H4 (cell line): ENCODE measurements at places on chromosomes 16 and 17.

DNA sequence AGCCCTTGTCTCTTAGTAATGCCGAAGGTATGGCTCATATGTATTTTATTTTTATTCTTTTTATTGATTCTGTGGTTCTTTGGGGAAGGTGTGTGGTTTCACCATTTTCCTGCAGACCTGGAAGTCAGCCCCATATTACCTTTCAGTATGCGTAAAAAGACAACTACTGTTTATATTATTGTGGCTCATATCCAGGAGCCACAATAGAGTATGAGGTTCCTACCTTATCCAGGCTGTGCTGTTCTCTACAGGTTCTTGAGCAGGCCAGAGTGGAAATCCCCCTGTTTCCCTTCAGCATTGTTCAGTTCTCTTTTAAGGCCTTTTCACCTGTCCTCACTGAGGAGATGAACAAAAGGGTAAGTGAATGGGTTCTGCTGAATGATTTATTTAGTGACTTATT, 33.2 kb downstream of the REXO5 start:
- no peak for DNase-seq

DNA sequence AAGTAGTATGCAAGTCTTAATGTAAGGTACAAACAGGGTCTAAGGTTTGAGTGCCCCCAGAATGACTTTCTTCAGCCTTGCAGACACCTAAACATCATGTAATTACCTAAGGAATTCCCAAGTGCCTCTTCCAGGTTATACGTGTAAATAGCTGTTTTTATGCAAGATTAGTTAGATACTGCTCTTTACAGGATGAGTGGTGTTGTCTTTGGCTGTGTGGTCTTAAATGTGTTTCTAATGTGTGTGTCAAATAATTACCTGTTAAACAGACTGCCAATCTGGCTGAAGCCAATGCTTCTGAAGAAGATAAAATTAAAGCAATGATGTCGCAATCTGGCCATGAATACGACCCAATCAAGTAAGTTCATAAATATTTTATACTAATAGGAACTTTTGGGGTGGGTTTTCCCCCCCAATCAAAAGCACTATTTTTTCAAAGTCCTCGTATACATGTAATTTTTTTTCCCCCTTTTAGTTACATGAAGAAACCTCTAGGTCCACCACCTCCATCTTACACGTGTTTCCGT, 16.0 kb downstream of the RBBP6 start:
- DNase-seq, result no peak

- no peak for DNase-seq
Measured at GRCh38 chr17:75557852-75558665, 29.5 kb upstream of the MYO15B start.

DNA sequence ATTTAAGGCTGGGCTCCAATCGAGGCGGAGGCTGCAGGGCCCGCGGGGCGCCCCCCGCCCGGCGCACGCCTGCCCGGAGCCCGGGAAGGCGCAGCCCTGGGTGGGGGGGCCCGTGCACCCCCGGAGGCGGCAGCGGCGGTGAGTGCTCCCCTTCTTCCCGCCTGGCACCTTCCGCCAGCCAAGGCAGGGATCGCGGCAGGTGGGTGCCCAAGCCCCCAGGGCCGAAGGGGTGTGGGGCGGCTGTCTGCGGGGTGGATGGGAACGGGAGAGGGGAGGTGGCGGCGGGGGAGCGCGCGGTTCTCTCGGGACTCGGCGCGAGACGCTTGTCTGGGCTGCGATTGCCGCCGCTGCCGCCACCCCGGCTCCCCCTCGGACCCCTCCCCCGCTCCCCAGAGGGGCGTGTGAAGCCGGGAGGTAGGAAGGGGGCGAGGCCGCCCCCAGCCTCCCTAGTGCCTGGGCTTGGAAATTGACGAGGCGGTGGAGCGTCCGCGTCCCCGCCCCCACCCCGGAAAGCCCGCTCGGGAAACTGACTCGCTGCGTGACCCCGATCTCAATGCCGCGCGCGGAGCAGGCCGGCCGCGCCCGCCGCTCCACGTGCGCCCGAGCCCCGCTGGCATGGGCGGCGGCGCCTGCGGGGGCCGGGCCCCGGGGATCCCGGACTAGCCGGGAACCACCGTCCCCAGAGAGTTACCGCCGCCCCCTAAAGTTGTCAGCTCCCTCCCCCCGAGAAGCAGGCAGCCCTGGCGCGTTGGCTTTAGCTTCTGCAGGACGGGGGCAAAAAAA, 231.5 kb downstream of the MRTFB start:
- DNase-seq, result no peak

GRCh38 chr17:49469831-49470810, 25.0 kb upstream of the NGFR start:
- no peak for DNase-seq

DNA sequence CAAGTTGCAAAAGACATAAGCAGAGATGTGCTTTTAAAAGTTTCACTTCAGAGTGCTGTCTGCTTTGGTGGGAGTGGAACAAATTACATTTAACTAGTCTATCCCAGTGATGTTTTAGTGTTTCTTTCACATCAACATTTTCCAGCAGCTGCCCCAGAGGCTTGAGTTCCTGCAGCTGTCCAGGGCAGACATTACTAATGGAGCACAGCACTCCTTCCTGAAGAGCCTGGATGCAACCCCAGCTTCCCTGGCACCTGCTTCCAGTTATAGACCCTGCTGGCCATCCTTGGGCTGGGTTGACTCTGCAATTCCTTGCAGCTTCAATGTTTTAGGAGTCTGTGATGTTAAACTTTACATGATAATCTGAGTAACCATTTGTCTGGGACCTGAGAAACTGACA, 61.4 kb upstream of the PIRT start:
- DNase-seq, result no peak

GRCh38 chr17:64773836-64774761, 112.0 kb upstream of the SMURF2 start:
- DNase-seq, result peak; percentile 71

DNA sequence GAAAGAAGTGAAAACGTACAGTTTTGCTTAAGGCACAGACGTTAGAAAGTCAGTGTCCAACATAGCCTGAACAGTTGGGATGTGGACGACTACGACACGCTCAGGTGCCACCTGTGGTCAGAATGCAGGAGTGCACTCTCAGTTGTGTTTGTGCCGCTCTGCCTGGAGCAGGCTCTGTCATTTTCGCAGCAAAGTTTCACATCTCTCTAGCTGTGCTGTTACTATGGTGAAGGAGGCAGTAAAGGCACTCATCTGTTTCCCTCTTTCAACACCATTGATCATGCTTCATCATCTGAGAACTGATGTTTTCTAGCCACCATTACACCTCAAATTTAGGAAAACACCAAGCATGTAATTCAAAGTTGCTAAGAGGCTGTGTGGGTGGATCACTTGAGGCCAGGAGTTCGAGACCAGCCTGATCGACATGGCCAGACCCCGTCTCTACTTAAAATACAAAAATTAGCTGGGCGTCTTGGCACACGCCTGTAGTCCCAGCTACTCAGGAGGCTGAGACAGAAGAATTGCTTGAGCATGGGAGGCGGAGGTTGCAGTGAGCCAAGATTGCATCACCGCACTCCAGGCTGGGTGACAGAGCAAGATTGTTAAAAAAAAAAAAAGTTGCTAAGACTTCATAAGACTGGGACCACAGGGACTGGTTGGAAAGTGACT, 44.9 kb upstream of the DNAJA2 start:
- peak; percentile 43 for DNase-seq

GRCh38 chr17:38893607-38894006, 23.7 kb downstream of the LASP1 start:
- no peak for DNase-seq

DNA sequence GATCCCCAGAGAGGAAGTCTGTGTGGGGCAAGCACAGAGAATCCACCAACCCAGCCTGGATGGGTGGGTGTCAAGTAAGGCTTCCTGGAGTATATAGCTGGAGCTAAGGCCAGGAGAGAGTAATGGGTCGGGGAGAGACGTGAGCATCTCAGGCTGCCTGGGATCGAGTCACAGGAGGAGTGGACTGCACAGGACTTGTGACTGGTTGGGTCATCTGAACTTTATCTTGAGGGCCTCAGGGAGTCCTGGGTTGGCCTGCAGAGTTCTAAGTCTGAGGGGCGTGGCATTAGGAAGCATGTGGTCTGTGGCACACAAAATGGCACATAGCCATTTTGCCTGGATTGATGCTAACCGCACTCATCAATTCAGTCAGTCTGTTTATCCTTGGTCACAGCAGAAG, 1.5 kb downstream of the PLA2G15 start:
- DNase-seq, result no peak

DNA sequence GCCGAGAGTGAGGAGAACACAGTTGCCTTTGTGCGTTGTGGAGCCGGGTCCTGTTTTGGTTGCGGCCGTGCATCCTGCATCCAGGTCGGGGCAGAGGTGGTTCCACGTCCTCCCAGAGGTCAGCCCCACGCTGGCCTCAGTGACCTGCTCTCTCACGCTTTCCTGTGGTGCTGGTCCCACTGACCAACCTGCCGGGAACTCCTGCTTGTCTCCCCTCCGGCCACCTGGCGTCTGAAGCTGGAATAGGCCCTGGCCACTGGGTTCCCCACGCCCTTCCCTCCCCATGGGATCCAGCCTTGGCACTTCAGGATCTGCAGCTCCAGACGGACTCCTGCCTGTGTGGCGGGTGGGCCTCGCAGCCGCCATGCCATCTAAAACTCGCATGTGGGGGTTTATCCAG, 85.5 kb upstream of the ZNF750 start:
- DNase-seq, result no peak

DNA sequence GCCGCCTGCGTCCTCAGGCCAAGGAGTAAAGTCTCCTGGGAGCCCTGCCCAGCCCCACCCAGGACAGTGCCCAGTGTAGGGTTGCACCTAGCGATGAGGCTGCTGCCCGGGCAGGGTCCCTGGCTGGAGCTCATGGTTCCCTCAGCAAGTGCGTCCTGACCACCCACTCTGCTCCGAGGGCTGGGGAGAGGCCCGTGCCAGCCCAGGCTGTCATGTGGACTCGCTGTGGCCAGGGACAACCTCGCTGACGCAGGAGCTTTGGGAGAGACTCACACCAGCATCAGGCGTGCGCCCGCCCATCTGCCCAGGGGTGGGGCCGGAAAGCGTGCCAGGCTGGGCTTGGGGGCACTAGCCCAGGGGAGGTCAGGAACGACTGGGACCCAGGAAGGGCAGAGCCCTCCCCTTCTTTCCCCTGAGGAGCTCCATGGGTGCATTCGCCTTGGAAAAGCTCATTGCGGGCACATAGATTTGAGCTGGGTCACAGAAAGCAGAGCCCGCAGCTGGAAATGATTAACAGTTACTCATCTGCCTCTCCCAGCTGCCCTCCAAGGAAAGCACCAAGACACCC, 19.7 kb downstream of the DPEP1 start:
- DNase-seq, result peak; percentile 76

GRCh38 chr17:76438906-76439305, 14.0 kb downstream of the UBE2O start:
- no peak for DNase-seq

GRCh38 chr17:59790910-59791309, 83.5 kb downstream of the VMP1 start:
- DNase-seq, result no peak

GRCh38 chr16:75379911-75380847, 53.1 kb downstream of the CFDP1 start:
- DNase-seq, result no peak

- DNase-seq, result no peak
Measured at GRCh38 chr16:25478476-25478875, 213.3 kb upstream of the HS3ST4 start.

GRCh38 chr17:64037180-64037579, 16.7 kb upstream of the ICAM2 start:
- no peak for DNase-seq

GRCh38 chr16:88992351-88993165, 15.6 kb upstream of the CBFA2T3 start:
- no peak for DNase-seq

GRCh38 chr17:67620636-67621035, 97.1 kb upstream of the NOL11 start:
- no peak for DNase-seq

DNA sequence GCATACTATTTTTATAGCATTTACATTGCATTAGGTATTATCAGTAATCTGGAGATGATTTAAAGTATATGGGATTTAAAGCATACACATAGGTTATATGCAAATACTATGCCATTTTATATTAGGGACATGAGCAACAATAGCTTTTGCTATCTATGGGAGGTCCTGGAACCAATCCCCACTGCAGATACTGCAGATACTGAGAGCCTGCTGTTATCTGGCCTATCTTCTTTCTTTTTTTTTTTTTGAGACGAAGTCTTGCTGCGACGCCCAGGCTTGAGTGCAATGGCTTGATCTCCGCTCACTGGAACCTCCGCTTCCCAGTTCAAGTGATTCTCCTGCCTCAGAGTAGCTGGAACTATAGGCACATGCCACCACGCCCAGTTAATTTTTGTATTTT, 37.4 kb downstream of the STH start:
- no peak for DNase-seq

DNA sequence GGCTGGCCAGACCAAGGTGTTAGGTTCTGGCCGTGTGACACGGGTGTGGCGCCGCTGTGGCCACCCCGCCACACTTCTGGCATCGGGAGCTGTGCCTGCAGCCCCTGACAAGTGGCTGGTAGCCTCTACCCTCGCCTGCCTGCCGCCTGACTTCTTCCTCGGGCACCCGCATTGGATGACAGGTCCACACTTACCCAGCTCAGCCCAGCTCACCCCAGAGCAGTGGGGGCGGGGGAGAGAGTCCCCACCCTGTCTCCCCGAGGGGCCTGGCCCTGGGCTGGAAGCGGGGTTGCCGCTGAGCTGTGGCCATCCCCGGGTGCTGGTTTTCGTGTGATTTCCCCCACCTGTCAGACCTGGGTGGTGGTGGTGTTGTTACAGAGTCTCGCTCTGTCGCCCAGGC, 53.9 kb upstream of the ACSF3 start:
- DNase-seq, result no peak

DNA sequence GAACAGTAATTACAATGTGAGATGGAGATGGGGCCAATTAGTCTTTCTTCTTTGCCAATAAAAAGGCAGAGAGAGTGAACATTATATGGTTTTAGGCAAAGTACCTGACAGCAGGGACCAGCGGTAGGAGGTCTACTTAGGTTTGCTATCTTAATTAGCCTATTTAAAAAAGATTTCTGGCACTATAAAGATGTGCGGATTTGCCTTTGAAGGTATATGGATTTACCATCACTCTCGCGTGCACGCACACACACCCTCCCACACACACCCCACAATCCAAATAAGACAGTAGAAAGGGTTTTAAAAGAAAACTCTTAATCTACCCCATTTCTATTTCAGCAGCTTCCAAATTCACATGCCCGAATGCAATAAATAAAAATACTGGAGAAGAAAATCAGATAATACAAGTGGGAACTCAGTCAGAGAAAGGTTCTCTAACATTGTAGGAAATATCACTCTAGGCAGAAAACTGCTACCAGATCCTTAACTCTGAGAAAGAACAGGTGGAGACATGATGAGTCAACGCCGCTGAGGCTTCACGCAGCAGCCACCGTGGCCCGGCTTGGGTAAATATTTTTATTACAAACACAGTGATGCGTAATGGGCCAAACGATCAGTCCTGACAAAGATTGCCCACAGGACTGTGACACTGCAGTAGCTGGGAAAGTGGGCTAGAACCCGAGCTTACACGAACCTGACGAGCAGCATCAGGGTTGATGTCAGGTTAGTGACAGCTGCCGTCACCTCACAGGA, 66.6 kb upstream of the AXIN2 start:
- peak; percentile 81 for DNase-seq

GRCh38 chr17:44074231-44074910, 3.8 kb downstream of the G6PC3 start:
- no peak for DNase-seq
